Endodermal cell (in vitro differentiated cells): ENCODE measurements at places on chromosomes 11 and 22. TPM values are rescaled to one million over a fixed set of nuclear protein-coding genes. Genes with fewer than 3 reads are reported as not detected.

DNA sequence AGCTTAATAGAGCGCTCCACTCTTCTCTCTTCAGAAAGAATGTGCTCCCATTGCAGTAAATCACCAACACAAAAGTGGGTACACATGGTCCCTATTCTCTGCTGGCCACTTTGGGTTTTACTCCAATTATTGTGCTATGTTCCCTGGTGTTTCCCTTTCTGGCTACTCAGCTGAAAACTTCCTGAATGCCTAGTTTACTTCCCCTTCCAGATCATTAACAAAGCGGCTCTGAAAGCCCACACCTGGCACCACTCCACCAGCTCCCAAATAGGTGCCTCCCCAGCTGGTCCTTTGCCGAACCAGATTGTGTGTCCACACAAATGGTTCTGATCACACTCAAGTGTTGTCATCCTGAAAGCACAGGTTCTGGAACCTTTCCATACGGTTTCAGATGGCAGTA, 443.7 kb downstream of the NTM start:
- H3K27me3 ChIP-seq = no peaks in the 10 kb centered on the region
- H3K27ac ChIP-seq = no peak overlapping the region
- no peak for DNase-seq
- no peak overlapping the region for H3K4me3 ChIP-seq
- peaks cover 6% of the 10 kb centered on the region for H3K4me1 ChIP-seq

GRCh38 chr11:22671751-22672150, 5.3 kb downstream of the GAS2 start:
- H3K27me3 ChIP-seq = peaks cover 6% of the 10 kb centered on the region
- H3K4me1 ChIP-seq = no peaks in the 10 kb centered on the region
- no peak overlapping the region for H3K27ac ChIP-seq
- no peak overlapping the region for H3K4me3 ChIP-seq
- H3K36me3 ChIP-seq = no peaks in the 10 kb centered on the region
- no peak for DNase-seq

- peaks cover 2% of the 10 kb centered on the region for H3K36me3 ChIP-seq
- H3K27ac ChIP-seq = no peak overlapping the region
- H3K27me3 ChIP-seq = no peaks in the 10 kb centered on the region
- H3K4me1 ChIP-seq = no peaks in the 10 kb centered on the region
Measured at GRCh38 chr11:115364896-115365295, 139.3 kb downstream of the CADM1 start.

The PCNX3 gene
- 23.2 to 56.2 TPM (median 48.1 TPM) in 3 replicates for total RNA-seq
